Stimulated activated CD8-positive, alpha-beta memory T cell treated with anti-CD3 and anti-CD28 coated beads, Interleukin-7, amount 100 ng/mL, for 1 hour (primary cell): ENCODE measurements at places on chromosomes 2 and 18.

GRCh38 chr2:230748087-230748486 lies 35.4 kb downstream of the CAB39 start:
- DNase-seq: no peak

DNA sequence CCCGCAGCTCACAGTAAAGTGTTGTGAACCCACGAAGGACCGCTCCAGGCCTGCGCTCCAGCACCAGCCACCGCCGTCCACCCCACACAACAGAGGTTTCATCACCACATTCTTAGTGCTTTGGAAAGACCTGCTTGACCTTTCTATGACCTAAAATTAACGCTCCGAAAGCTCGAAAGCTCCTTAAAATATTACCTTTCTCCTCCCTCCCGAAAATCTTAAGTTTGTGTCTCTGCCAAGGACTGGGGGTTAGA lies 149.2 kb downstream of the TWIST2 start:
- DNase-seq: no peak

DNA sequence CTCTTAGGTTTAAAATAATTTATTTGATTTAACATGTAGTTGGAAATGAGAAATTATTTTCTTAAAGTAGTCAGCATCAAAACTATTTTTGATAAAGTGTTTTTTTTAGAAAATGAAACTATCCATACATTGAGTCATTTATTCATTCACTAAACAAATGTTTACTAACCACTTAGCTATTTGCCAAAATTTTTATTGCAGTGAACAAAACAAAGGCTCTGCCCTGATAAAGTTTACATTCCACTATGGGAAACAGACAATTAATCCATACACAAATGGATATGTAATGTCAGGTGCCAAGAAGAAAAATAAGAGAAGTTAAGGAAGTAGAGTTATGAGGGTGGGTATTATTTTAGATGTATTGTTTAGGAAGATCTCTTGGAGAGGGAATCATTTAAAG lies 19.1 kb upstream of the CCDC178 start:
- no peak for DNase-seq

DNA sequence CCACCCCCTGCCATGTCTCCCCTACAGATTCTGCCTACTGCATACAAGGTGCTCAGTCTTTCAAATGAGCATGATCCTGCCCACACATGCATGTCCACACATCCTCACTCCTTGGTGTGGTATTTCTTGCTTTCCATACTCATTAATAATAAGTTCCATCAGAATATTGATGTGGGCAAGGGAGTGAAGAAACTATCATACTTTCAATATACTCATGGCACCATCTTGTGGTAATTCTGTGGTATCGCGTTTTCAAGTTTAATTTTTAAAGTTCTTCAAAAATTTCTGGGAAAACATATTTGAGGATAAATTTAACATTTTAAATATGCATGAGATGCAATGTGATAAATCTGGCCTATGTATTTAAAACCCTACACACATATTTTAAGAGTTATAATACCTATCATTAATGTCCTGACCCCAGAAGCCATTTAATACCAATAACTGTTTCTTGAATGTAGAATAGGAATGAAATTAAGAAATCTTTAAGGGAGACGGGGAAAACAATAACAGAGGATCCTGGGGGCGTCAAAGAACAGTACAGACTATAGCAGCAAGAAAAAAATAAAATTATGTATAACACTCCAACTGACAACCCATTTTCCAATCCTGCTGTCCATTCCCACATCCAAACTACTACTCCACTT lies 110.1 kb downstream of the ZNF385B start:
- no peak for DNase-seq

- DNase-seq: no peak
Measured at GRCh38 chr2:235511187-235511661, 17.4 kb downstream of the AGAP1 start.

DNA sequence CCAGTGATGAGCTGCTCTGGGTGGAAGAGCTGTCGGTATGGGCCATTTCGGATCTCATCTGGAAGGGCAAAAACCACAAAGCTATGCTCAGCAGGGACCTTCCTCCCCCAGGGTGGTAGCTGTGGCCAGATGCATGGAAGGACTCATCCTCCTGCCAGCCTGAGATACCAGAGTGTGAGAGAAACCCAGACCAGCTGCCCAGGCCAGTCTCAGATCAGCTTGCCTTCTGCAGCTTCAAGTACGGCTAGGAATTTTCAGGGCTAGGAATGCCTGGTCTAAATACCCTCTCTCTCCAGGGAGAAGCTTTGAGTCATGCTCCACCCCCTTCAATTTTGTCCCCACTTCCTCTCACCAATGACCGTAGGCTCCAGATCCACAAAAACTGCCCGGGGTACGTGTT lies 1.4 kb upstream of the TUBA4B start:
- no peak for DNase-seq

- no peak for DNase-seq
Measured at GRCh38 chr2:124609667-124610066, 584.6 kb downstream of the CNTNAP5 start.

GRCh38 chr2:46829231-46829995 lies 86.2 kb downstream of the MCFD2 start:
- DNase-seq: no peak
